Tibial nerve (tissue), 4 donors: ENCODE measurements at places on chromosomes 5 and 9. TPM values are rescaled to one million over a fixed set of nuclear protein-coding genes. Genes with fewer than 3 reads are reported as not detected.
A peak's percentile ranks its signal among the peaks of the same experiment; 100 is the strongest.

The ANKDD1B gene
- total RNA-seq: 0.63 TPM

The ORM2 gene
- not detected for total RNA-seq

The DOCK2 gene
- 17.4 TPM for total RNA-seq

The LIFR gene
- 247 TPM for total RNA-seq

The ADAMTS2 gene
- total RNA-seq: 23.2 TPM

The RIGI gene
- total RNA-seq: 9.2 TPM

The PCDHA1 gene
- not detected for total RNA-seq

The PCDHGB2 gene
- 14.0 TPM for total RNA-seq

DNA sequence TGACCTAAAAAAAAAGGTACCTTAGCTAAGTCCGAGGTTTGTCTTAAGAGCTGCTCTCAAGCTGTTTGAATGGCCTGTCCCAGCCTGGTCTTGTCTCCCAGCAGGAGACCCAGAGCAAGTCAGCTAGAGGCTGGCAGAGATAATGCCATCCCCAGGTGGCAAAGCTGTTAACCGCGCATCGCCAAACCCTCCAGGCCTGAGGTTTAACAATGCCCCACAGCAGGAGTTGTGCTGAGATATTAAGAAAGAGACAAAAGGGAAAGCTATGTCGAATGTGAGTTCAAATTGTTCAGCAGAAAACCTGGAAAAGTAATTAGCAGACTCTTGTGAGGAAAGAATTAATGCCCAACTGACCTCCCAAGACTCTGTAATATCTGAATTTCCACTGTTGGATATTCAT lies 187.1 kb downstream of the FSTL4 start:
- H3K36me3 ChIP-seq: no peaks in the 10 kb centered on the region
- no peaks in the 10 kb centered on the region for H3K4me1 ChIP-seq
- H3K4me3 ChIP-seq: no peak overlapping the region
- DNase-seq: no peak
- no peak overlapping the region for H3K27ac ChIP-seq
- no peaks in the 10 kb centered on the region for H3K27me3 ChIP-seq

GRCh38 chr9:124452326-124452725 lies 2.1 kb downstream of the ADGRD2 start:
- peaks cover 51% of the 10 kb centered on the region for H3K27me3 ChIP-seq
- H3K27ac ChIP-seq: no peak overlapping the region
- no peak overlapping the region for H3K4me3 ChIP-seq
- DNase-seq: no peak
- H3K36me3 ChIP-seq: no peaks in the 10 kb centered on the region

DNA sequence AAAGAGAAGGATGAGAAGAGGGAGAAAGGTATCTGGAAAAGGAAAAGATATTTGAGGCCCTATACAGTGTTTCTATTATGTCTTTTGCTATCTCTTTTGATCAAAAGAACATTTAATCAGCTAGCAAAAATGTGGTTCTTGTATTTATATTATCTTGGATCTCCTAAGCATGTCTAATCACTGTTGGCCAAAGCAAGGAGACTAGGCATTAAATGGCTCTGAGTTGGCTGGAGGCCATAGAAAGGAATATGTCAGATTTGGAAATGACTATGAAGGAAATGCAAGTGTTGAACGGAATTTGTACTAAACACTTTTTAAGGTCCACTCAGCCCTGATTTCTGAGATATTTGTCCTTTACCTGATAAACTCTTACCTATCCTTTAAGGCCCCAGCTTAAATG lies 22.4 kb upstream of the THG1L start:
- H3K27me3 ChIP-seq: no peaks in the 10 kb centered on the region
- H3K27ac ChIP-seq: no peak overlapping the region
- no peaks in the 10 kb centered on the region for H3K36me3 ChIP-seq
- H3K4me3 ChIP-seq: no peak overlapping the region
- no peak for DNase-seq
- H3K4me1 ChIP-seq: no peaks in the 10 kb centered on the region

DNA sequence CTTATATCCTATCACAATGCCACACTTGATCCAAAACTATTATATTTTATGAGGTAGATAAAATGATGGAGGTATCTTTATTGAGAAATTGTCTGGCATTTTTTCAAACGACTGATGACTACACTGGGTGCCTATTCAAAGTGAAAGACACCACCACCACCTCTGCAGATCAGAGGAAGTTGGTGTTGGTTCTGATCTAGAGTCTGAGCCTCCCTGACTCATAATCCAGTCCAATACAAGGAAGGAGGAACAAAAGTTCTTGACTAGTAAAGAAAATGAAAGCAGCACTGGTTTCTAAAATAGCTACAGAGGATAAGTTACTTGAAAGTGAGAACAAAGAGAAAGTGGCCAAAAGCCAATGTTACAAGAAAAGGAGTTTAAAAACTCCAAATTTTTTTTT lies 139.9 kb downstream of the RFX3 start:
- no peak overlapping the region for H3K27ac ChIP-seq
- no peak for DNase-seq
- no peaks in the 10 kb centered on the region for H3K27me3 ChIP-seq
- H3K36me3 ChIP-seq: peaks cover 12% of the 10 kb centered on the region
- no peaks in the 10 kb centered on the region for H3K4me1 ChIP-seq
- H3K4me3 ChIP-seq: no peak overlapping the region

GRCh38 chr5:6435356-6435755 lies 13.3 kb upstream of the UBE2QL1 start:
- H3K27me3 ChIP-seq: no peaks in the 10 kb centered on the region
- no peaks in the 10 kb centered on the region for H3K4me1 ChIP-seq
- DNase-seq: no peak
- no peak overlapping the region for H3K27ac ChIP-seq
- no peaks in the 10 kb centered on the region for H3K36me3 ChIP-seq
- H3K4me3 ChIP-seq: no peak overlapping the region

DNA sequence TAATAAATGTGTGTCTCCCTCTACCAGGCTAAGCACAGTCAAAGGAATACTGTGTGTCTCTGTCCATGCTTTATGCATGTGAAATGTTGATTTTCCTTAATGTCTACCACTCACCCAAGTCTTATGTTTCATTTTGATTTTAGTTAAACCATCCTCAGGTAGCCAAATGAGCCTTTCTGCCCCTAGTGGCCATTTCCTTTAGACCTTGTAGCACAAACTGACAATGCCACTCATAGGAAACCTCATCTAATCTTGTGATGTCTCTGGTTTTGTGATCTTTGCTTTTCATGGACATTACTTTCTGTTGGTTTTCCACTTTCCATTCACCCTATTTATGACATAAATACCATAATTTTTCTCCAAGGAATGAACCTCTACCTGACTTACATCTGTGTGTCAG lies 820.8 kb downstream of the MAT2B start:
- no peaks in the 10 kb centered on the region for H3K27me3 ChIP-seq
- DNase-seq: no peak
- H3K36me3 ChIP-seq: no peaks in the 10 kb centered on the region
- no peak overlapping the region for H3K27ac ChIP-seq
- H3K4me3 ChIP-seq: no peak overlapping the region

DNA sequence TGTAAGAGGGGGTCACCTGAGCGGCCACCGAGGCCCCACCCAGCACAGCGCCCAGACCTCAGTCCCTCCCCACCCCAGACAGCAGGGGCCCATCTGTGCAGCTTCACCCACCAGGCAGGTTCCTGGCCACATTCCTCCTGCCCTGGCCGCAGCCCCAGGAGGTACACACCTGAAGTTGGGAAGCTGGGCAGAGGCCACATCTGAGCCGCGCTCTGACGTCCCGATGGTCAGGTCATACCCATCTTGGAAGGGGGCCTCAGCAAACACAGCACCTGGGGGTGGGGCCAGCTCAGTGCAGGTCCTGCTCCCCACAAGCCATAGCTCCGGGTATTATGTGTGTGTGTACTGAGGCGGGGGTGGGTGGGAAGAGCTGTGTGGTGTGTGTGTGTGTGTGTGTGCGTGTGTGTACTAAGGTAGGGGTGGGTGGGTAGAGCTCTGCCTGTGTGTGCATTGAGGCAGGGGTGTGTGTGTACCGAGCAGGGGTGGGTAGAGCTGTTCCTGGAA lies 5.6 kb downstream of the SPOUT1 start:
- H3K27me3 ChIP-seq: no peaks in the 10 kb centered on the region
- H3K36me3 ChIP-seq: no peaks in the 10 kb centered on the region
- no peak for DNase-seq
- no peak overlapping the region for H3K4me3 ChIP-seq
- no peak overlapping the region for H3K27ac ChIP-seq

- no peak for DNase-seq
- H3K4me1 ChIP-seq: peaks cover 23% of the 10 kb centered on the region
- H3K36me3 ChIP-seq: no peaks in the 10 kb centered on the region
- H3K27ac ChIP-seq: peak overlapping the region; percentile 94
- H3K4me3 ChIP-seq: no peak overlapping the region
These were observed 160.5 kb downstream of the GOLPH3 start for GRCh38 chr5:32013658-32014057.

DNA sequence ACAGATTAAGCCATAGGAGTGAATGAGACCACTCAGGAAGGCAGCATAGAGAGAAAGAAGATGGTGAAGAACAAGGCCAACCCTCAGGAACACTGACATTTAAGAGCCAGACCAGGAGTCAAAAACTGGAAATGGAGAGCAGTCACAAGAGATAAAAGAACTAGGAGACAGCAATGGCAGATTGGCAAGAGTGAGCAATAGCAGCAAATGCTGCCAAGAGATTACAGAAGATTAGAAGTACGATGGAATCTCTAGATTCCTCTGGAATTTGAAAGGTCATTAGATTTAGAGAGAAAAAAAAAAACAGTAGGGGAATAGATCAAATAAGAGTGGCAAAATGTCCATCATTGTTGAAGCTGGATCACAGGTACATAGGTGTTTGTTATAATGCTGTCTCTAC lies 73.4 kb upstream of the SLC44A1 start:
- H3K36me3 ChIP-seq: no peaks in the 10 kb centered on the region
- H3K27me3 ChIP-seq: no peaks in the 10 kb centered on the region
- no peak overlapping the region for H3K4me3 ChIP-seq

- H3K4me1 ChIP-seq: no peaks in the 10 kb centered on the region
- no peak overlapping the region for H3K4me3 ChIP-seq
- DNase-seq: no peak
- H3K36me3 ChIP-seq: no peaks in the 10 kb centered on the region
- no peaks in the 10 kb centered on the region for H3K27me3 ChIP-seq
These were observed 91.0 kb upstream of the ALDH1B1 start for GRCh38 chr9:38301376-38302106.

DNA sequence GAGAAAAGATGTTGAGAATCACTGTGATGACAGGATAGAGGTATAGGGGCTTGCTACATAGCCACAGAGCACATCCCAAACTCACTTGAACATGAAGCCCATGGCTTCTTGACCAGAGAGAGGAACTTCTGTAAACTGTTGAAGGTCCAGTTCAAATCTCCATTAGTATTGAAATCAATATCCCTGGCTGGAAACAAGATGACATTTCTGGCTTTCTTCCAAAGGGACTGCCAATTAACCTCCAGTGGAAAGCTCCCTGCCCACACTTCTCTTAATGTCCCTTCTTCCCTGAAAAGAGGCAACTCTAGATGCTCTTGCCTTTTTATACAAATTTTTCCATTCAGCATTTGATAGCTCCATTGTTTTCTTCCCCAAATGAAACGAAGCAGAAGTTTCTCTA lies 612.1 kb downstream of the EBF1 start:
- H3K27me3 ChIP-seq: no peaks in the 10 kb centered on the region
- peaks cover 5% of the 10 kb centered on the region for H3K4me1 ChIP-seq
- no peak overlapping the region for H3K4me3 ChIP-seq
- DNase-seq: no peak
- no peak overlapping the region for H3K27ac ChIP-seq
- H3K36me3 ChIP-seq: no peaks in the 10 kb centered on the region

- H3K27ac ChIP-seq: no peak overlapping the region
- H3K4me1 ChIP-seq: no peaks in the 10 kb centered on the region
- H3K4me3 ChIP-seq: no peak overlapping the region
- H3K36me3 ChIP-seq: no peaks in the 10 kb centered on the region
These were observed 406.8 kb downstream of the BRINP1 start for GRCh38 chr9:118962426-118962825.

GRCh38 chr5:59587489-59588337 lies 305.8 kb downstream of the PDE4D start:
- H3K4me3 ChIP-seq: peak overlapping the region; percentile 24
- DNase-seq: peak; percentile 14
- H3K4me1 ChIP-seq: peaks cover 22% of the 10 kb centered on the region
- no peaks in the 10 kb centered on the region for H3K27me3 ChIP-seq

DNA sequence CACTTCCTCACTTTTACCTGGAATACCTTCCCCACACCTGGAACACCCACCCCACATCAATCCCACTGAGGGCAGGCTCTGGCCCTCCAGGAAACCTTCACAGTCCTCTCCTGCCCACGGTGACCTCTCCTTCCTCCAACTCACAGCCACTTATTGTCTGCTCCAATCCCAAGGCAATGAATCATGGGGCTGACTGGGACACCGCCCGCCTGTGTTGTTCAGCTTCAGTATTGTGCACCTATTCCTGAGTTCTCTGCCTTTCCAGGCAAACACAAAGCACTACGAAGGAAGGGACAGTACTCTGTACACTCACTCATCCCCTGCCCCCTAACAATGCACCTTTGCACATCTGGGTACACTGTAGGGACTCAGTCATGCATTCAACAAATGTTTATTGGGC lies 7.3 kb downstream of the PCDH1 start:
- peaks cover 21% of the 10 kb centered on the region for H3K36me3 ChIP-seq
- no peak for DNase-seq
- H3K4me3 ChIP-seq: no peak overlapping the region

GRCh38 chr5:94288937-94289336 lies 329.5 kb downstream of the KIAA0825 start:
- no peaks in the 10 kb centered on the region for H3K36me3 ChIP-seq
- no peaks in the 10 kb centered on the region for H3K27me3 ChIP-seq
- H3K4me3 ChIP-seq: no peak overlapping the region
- no peaks in the 10 kb centered on the region for H3K4me1 ChIP-seq
- DNase-seq: no peak

- no peaks in the 10 kb centered on the region for H3K36me3 ChIP-seq
- no peaks in the 10 kb centered on the region for H3K27me3 ChIP-seq
- no peak overlapping the region for H3K4me3 ChIP-seq
- no peak overlapping the region for H3K27ac ChIP-seq
- H3K4me1 ChIP-seq: no peaks in the 10 kb centered on the region
- no peak for DNase-seq
These were observed 12.5 kb downstream of the AGXT2 start for GRCh38 chr5:35035271-35035670.

GRCh38 chr9:19440823-19441580 lies 32.2 kb downstream of the ACER2 start:
- H3K4me3 ChIP-seq: no peak overlapping the region
- no peak for DNase-seq
- H3K4me1 ChIP-seq: no peaks in the 10 kb centered on the region

DNA sequence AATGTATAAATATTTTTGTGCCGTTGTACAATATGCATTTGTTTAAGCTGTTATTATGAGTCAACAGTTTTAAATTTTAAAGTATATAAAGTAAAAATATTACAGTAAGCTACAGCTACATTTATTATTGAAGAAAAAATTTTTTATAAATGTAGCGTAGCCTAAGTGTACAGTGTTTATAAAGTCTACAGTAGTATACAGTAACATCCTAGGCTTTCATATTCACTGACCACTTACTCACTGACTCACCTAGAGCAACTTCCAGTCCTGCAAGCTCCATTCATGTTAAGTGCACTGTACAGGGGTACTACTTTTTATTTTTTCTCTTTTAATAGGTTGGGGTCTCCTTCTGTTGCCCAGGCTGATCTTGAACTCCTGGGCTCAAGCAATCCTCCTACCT lies 30.6 kb downstream of the SIL1 start:
- H3K27me3 ChIP-seq: no peaks in the 10 kb centered on the region
- no peak overlapping the region for H3K27ac ChIP-seq
- no peak overlapping the region for H3K4me3 ChIP-seq
- no peaks in the 10 kb centered on the region for H3K36me3 ChIP-seq
- no peaks in the 10 kb centered on the region for H3K4me1 ChIP-seq

GRCh38 chr9:35656831-35657545 lies 831 bp downstream of the RMRP start:
- no peaks in the 10 kb centered on the region for H3K36me3 ChIP-seq
- DNase-seq: no peak
- no peaks in the 10 kb centered on the region for H3K27me3 ChIP-seq
- H3K27ac ChIP-seq: peak overlapping the region; percentile 99
- peaks cover 13% of the 10 kb centered on the region for H3K4me1 ChIP-seq
- H3K4me3 ChIP-seq: peak overlapping the region; percentile 86
